ENCODE measurements at places on chromosomes 4 and X.
A peak's percentile ranks its signal among the peaks of the same experiment; 100 is the strongest.

DNA sequence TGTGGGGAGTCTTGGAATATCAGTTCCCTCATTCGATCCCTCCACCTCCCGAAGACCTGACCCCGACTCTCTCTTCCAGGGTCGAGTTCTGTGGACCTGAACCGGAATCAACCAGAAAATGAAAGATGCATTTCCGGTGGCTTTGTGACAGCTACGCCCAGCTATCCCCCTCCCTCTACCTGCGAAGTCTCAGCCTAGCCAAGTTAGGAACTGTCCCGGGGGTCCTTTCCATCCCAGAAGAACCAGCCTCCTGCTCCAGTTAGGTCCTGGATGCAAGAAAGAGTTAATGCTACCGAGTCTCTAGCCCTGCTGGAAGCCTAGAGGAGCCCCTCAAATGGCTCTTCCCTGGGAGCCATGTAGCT, 13.4 kb upstream of the ETDC start:
- no peak for DNase-seq

- no peak for DNase-seq
Observed at GRCh38 chrX:100980608-100981497, 11.3 kb downstream of the ARL13A start.

- no peak for DNase-seq
Observed at GRCh38 chr4:139171876-139172691, 4.9 kb downstream of the ELF2 start.

GRCh38 chrX:24999511-24999910, 16.3 kb downstream of the ARX start:
- DNase-seq = no peak

GRCh38 chrX:131881194-131881593, 141.9 kb upstream of the STK26 start:
- DNase-seq = no peak

DNA sequence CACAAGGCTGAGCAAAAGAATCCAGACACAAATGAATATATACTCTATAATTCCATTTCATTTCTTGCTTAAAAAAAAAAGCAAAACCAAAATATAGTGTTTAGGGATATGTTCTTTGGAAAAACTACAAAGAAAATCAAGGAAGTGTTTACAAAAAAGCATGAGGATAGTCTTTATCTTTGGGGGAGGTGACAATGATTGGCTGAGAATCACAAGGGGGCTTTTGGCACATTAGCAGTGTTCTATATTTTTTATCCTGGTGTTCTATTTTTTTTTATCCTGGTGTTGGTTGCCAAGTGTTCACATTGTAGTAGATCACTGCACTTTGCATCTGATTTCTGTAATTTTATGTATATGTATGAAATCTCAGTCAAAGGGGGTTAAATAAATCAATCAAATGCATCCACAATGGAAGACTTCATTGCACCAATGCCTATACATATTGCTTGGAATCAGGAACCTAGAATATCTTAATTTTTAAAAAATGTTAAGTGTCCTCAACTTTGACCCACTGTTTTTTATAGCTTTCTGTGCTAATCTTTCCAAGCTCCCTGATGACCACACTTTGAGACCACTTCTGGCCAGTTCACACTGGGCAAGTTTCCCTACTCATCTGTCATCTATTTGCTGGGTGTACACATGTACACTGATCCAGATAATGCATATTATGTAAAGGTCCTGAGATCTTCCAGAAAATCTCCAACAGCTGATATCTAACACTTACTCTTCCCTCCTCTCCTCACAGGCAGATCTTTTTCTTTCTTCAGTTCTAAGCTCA, 3.7 kb downstream of the TBC1D9 start:
- DNase-seq = no peak

DNA sequence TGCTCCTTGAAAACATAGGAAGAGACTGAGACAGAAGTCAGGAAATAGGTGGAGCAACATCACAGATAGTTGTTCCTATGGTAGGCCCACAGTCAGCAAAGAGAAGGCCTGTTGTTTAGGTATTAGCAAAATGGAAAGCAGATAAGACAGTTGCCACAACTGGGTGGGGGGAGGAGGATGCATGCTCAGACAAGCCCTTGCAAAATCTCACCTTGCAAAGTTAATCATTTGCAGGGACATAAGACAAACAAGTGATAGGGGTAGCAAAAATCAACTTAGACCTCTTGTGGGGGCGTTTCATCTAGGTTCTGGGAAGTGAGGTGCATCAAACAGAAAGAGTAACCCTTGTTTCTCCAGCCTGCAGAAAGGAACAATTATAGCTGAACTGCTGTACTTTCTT, 30.7 kb downstream of the SERPINA7 start:
- DNase-seq = no peak

GRCh38 chrX:108223585-108223984, 132.0 kb downstream of the ATG4A start:
- no peak for DNase-seq

DNA sequence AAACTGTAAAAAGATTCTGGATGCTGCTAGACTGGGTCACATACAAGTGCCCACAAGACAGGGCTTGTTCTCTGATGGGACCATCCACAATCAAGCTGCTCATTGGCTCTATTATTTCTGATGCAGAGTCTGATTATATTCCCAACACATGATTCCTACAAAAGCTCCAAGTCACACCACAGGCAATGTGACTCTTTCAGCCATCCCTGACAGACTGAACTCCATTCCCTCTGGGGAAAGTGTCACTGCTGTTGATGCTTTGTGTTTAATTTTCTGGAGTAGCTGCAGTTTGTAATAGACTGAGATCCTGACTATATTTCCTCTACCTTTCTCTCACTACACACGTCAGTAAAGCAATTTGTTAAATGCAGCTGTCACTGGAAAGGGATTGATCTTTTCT, 55.4 kb upstream of the BCLAF3 start:
- no peak for DNase-seq

DNA sequence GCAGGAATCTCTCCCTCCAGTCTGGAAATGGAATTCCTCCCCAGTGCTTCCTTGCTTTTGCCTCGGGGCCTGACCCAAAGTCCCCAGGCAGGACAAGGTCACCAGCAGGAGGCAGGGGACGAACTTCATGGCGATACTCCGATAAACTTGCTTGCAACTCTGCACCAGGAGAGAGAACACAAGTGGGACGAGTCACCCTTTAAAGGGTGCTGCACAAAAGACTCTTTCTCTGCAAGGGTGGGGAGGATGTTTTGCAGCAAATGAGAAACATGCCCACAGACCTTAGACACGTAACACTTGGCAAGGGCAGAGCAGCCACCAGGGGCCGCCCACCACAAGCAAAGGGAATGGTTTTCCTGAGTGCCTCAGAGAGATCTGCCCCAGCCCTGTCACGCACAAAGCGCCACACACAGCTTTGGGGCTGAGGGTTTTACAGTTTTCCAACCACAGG, at the start of gene FGFBP2:
Gene FGFBP2, minus strand, starts transcription at position 175 of the 451 bp plus-strand sequence. Its CDS starts 46 bp downstream, at position 129.
- DNase-seq = peak; percentile 20

DNA sequence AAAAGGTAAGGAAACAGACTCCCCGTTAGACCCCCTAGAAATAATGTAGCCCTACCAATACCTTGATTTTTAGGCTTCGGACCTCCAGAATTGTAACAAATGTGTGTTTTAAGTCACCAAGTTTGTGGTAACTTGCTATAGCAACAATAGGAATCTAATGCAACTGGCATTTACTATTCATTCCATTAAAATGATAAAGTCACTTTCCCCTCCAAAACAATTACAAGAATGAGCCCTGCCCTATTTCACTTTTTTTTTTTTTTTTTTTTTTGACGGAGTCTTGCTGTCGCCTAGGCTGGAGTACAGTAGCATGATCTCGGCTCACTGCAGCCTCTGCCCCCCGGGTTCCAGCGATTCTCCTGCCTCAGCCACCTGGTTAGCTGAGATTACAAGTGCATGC, 3.5 kb upstream of the DDX60L start:
- DNase-seq = no peak

DNA sequence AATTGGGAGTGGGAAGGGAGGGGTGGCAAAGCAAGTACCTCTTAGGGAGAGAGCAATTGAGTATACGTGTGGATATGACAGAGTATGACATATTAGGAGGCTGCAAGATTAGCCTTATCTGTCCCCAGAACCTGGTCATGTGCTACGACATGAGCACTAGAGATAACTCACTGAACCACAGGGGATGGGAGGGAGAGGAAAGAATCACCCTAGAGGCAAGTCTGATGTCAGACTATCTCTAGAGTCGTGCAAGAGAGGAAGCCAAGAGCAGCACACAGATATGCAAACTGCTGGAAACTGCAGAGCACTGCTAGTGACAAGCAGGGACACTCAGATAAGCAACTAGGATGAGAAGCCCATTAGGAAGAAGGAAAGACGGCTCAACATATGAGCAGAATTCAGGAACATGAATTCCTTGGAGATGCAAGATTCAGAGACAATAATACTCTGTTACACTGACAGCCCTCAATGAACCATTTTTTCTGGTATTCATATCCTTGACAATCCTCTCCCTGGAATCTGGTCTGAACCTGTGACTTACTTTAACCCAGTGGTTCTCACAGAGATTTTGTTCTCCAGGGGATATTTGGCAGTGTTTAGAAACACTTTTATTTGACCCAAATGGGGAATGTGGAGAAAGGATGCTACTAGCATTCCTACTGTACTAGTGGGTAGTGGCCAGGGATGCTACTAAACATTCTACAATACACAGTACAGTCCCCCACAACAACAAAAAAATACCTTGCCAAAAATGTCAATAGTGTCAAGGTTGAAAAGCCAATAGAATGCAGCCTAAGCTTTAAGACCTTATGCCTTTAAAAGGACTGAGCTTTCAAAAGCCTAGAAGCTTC, 84.0 kb upstream of the BMP2K start:
- DNase-seq = peak; percentile 77

DNA sequence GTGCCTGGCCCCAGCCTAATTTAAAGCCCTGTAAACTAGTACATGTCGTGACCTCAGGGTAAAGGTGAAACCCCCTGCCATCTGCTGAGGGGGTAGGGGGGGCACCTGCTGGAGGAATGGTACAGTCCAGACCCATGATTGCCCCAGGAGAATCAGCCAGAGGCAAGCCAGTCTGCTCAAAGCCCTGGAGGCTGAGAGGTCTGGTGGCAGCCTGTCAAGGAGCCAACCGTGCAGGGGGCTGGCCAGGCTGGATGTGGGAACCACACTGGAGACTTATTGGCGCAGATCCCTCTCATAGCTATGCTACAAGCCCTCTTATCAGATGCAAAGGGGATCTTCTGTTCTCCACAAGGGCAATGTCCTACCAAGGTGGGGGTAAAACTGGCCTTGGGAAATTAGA, 31.4 kb upstream of the PJA1 start:
- no peak for DNase-seq

- DNase-seq = no peak
Observed at GRCh38 chrX:150219374-150220185, 143.5 kb upstream of the MAMLD1 start.

DNA sequence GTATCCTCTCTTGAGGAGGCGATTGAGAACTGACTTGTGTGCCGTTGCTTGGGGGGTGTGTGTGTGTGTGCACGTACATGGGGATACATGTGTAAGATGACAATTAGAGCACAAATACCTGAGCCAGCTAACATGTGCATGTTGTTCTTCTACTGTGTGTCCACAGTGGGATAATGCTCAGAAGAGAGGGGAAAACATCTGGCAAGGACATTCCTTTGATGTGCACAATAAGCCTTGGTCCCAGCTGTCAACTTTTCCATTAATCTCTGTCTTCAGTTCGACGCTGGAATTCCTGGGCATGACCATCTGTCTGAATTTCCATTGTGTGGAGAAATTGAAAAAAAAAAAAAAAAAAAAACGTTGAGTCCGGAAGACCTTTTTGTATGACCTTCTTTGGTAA, 592.0 kb upstream of the GALNTL6 start:
- no peak for DNase-seq

GRCh38 chrX:335758-336155, 17.2 kb upstream of the GTPBP6 start:
- DNase-seq = no peak

DNA sequence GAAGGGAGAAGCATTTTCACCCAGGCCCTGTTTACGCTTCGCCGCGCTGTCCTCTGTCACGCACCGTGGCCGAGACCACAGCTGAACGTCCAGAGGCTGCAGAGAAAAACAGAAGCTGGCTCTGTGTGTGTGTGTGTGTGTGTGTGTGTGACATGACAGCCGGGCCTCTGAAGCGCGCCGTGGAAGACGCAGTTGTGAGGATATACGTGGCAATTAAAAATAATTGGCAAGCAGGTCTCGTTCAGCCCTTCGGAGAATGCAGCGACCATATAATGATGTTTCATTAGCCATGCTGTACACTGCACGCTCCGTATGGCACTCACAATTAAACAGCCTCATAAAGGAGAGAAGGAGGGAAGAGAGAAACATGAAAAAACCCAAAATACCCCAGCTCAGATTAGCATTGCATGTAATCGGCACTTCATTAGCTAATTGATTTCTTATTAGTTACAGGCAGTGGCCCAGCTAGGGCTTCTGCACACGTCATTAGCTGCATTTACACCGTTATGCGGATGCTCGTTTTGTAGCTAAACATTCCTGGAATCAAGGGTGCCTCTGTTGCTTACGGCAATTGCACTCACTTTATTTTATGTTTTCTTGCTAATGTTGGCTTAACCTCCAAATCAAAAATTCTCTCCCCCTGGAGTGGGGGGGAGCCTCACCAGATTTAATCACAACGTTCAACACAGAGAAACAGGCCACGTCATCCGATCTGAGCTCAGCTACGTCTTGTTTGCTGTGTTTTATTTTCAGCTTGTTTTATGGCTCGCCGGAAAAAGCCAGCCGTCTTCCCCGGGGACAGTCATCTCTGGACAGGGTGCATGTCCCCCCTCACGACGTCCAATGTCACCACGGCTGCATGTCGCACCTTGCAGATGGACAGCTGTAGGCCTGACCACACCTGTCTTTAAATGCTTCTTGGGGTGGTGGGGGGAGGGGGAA, 74.6 kb upstream of the SHOX start:
- DNase-seq = no peak

- no peak for DNase-seq
Observed at GRCh38 chr4:138185859-138186645, 56.1 kb downstream of the SLC7A11 start.

DNA sequence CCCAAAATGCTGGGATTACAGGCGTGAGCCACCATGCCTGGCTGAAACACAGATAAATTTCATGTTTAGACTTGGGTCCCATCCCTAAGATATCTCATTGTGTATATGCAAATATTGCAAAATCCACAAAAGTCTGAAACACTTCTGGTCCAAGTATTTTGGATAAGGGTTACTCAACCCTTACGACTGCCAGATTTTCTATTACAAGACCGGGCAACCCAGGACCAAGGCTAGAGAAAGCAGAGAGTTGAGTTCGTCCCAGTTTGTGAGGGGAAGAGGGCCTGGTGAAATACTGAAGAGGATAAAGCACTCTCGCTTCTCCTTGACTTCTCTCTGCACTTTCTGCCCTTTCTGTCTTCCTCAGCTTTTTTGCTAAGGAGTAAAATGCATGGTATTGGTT, 34.5 kb downstream of the ZFX start:
- DNase-seq = no peak

All from KBM-7 (cell line).